ENCODE measurements at places on chromosomes 6 and 20.

- no peak for DNase-seq
Observed at GRCh38 chr6:34559651-34560365, 3.7 kb upstream of the SPDEF start.

- no peak for DNase-seq
Observed at GRCh38 chr6:3390698-3391097, 66.2 kb downstream of the SLC22A23 start.

- DNase-seq = no peak
Observed at GRCh38 chr6:227812-228338, 64.4 kb upstream of the DUSP22 start.

GRCh38 chr20:22601361-22602141 lies 17.2 kb upstream of the FOXA2 start:
- DNase-seq = no peak

GRCh38 chr6:113344969-113345368 lies 512.2 kb upstream of the MARCKS start:
- no peak for DNase-seq

DNA sequence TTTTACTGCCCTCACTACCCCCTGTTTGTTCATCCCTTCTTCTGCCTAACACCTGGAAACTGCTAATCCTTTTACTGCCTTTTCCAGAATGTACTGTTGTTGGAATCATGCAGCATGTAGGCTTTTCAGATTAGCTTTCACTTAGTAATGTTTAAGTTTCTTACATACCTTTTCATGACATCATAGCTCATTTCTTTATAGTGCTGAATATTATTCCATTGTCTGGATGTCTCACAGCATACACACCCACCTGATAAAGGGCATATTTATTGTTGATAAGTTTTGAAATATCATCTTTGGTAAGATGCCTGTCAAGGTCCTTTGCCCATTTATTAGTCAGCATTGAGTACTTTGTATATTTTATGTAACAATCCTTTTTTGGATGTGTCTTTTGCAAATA lies 588.2 kb upstream of the NRSN1 start:
- no peak for DNase-seq

GRCh38 chr6:152671171-152671570 lies 26.5 kb upstream of the MYCT1 start:
- no peak for DNase-seq

GRCh38 chr20:14921513-14921912 lies 584.1 kb upstream of the FLRT3 start:
- DNase-seq = no peak

- DNase-seq = no peak
Observed at GRCh38 chr20:542777-543368, 717 bp downstream of the CSNK2A1 start.

- no peak for DNase-seq
Observed at GRCh38 chr20:39268491-39268951, 306.4 kb downstream of the DHX35 start.

DNA sequence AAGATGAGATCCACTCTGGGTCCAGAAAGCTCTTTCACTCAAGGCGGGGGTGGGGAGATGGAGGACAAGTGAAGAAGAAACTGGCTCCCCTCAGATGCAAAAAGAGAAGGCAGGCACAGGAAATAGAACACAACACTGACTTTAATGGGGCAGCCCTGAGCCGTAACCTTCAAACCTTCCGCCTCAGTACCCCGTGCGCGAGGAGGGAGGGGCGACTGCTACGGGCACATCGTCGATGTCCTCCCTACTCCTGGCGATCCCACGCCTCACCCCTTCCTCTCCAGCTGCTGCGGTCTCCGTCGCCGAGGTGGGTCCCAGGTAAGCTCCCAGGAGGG lies 3.9 kb downstream of the SPEF1 start:
- no peak for DNase-seq

GRCh38 chr6:83055366-83055964 lies 10.2 kb downstream of the UBE3D start:
- DNase-seq = peak; percentile 22

- DNase-seq = no peak
Observed at GRCh38 chr6:170269151-170269845, 21.6 kb downstream of the DLL1 start.

DNA sequence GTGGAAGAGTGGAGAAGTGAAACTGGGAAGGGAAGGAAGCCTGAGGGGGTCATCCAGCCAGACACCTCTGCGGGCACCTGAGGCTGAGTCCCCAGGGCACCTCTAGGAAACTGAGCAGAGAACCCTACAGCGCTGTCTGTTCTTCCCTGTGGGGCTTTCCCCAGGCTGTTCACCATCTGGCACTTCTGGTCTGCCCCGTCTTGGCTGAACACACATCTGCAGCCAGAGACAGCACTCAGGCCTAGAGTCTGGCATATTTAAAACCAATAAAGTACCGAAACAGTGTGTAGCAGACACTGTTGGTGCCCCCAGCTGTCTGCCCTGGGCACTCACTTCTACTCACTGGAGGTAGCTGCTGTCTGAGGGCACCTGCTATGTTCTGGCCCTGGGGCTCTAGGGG lies 9.4 kb upstream of the ARFGEF2 start:
- DNase-seq = no peak

DNA sequence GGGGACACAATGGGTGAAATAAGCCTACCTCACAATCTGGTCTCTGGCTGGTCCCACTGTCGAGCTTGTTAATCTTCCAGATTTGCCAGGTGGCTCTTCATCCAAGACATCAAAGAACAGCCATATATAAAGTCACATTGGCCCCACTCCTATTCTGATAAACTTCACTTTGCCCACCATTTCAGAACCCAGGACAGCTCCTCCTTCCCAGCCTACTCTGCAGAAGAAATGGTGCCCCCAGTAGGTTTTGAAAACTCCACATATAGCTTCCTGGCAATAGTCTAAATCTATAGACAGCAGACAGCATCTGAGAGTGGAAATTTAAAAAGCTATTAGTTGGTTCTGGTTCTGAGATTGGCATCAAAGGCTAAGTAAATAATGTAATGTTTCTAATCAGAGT lies 143.1 kb upstream of the PCSK2 start:
- no peak for DNase-seq

GRCh38 chr20:646107-646867 lies 6.7 kb downstream of the SRXN1 start:
- DNase-seq = no peak

DNA sequence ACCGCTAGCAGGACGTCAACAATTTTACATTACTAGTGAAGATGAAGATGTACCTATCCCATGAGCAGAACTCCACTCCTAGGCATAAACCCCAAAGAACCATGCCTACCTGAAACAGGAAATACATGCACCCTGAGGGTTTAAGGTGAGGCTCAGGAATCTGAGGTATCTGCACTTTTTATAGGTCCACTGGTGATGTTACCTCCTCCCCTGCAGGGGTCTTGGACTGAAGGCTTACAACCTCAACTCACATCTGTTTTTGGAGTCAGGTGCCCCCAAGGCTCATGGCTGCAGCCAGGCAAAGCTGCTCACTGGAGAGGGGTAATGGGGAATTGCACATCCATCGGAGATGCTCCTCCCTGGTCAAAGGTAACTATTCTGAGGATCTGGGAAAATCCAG lies 132.5 kb upstream of the TRAF3IP2 start:
- no peak for DNase-seq

DNA sequence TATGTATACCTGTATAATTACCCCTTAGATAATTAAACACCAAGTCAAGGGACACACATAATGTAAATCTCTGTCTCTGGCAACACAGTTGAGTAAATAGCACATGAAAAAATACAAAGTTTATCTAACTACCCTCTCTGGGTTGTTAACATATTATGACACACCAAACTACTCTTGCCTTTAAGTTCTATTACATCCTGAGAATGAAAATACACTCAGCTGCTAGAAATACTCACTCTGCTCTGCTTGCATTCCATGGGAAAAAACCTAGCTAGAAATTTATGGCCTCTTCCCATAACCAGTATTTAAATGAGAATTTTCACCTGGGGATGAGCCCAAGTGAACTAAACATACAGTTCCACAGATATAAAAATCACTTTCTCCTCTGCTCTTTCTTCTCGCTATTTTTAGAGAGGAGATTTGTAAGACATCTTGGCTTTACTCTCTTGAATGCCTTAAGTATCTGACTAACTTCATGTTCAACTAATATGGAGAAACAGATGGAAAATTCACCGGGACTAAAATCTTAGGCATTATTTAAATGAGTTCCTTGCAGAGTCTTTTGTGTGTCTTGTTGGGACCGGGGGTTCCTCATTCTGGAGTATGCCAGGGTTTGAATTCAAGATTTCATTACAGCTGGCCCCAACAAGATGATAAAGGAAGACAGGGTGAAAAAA lies 140.9 kb downstream of the GJA10 start:
- no peak for DNase-seq

DNA sequence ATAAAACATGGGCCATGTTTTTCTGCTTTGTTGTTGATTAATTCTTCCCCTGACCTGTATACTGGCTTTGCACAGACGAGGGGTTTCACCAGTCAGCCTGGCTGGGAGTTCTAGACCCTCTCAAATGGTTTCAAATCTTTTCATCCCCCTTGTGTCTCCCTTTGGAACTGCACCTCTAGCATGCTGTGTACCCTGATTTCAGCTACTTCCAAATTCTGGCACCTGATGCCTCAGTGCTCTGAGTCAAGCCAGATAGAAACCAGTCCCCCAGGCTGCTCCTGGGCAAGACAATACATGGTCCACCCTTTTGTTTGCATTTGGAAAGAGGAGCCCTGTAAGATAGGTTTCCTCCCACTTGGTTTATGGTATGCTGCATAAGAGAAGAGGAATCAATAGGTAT lies 290.2 kb downstream of the BTBD3 start:
- DNase-seq = no peak

DNA sequence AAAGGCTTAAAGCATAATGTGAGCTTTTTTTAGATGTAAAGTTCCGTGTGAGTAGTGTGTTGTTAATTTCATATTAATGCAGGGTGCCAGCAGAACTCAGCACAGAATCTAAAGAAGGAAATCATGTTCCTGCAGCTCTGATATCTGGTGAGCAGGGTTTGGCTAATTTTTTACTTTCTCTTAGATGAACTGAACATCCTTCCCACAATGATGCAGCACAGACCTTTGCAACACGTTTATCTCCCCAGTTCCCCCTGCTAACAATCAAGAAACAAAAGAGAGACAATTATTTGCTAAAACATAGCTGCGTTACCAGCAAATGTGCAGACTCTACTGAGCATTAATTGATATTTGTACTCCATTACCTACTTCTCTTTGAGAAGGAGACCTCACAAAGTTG lies 39.1 kb upstream of the ATXN1 start:
- no peak for DNase-seq

DNA sequence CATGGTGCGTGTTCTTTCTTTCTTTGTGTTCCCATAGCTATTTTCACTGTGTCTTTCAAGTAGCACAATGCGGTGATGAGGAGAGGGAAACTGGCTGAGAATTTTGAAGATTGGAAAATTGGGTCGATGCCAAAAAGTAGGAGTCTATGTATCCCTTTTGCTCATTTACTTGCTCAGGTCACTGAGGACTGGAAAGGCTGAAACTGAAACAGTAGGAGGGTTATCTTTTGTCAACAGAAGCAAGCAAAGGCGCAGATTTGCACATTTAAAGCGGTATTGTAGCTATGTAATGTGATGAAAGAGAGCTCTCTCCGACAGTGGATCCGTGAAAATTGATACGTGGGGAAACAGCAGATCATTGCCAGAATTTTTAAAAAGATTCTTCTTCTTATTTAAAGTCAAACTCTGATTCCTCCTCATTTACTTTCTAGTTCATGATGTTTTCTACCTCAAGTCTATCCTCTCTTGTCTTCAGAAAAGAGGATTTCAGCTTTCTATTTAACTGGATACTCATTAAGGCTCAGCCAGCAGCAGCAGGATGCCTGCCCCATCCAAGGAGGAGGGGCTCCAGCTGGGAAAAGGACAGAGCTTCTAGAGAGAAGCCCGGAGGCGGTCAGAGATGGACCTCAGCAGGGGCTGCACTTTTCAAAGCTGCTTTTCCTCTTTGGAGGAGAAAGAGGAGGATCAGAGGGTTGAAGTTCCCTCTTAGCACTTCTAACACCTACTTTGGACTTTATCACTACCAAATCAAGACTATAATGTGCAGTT lies 15.9 kb upstream of the FYN start:
- no peak for DNase-seq

DNA sequence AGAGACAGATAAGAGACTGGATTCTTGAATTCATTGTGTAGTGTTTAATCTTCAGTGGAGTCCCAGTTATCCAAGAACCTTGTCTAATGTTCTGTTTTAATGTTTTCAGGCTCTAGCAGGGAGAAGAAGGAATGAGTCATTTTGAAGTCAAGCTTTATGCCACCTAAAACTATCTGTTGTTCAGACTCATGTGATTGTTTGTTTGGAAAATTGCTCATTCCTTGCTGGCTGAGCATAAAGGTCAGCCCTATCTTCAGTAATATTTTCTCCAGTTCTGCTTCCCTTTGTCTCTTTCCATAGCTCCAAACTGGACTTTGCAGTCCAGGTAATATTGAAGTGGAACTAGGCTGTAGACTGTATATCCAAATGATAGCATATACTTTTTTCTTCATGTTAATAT lies 34.2 kb downstream of the CLVS2 start:
- DNase-seq = no peak

GRCh38 chr6:154598399-154598798 lies 87.9 kb upstream of the CNKSR3 start:
- no peak for DNase-seq

DNA sequence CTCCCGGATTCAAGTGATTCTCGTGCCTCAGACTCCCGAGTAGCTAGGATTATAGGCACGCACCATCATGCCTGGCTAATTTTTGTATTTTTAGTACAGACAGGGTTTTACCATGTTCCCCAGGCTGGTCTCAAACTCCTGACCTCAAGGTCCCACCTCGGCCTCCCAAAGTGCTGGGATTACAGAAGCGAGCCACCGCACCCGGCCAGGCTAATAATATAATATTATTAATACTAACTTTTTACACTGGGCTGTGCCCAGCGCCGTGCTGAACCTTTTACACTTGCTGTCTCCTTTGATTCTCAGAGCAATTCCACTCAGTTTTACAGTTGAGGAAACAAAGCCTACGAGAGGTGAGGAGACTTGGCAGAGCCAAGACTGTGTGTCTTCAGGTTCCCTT lies 2.3 kb upstream of the TGM3 start:
- no peak for DNase-seq

DNA sequence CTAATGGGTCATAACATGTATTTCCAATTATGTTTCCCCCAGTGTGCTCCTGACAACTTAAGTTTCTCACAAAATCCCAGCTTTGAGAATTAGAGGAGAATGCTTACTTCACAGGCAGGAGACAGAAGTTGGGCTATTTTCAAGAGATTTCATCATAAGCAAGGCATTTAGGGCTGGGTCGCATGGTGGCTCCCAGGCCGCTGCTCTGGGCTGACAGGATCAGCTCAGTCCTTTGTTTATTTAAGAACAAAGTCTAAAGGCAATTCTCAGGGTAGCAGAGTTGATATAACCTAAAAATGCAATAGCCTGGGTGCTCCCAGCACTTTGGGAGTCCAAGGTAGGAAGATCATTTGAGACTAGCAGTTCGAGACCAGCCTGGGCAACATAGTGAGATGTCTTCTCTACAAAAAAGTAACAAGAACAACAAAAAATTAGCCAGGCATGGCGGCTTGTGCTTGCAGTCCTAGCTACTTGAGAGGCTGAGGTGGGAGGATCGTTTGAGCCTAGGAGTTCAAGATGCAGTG lies 10.9 kb downstream of the FOXQ1 start:
- DNase-seq = no peak
